ENCODE measurements at places on chromosomes 5 and 9. TPM values are rescaled to one million over a fixed set of nuclear protein-coding genes. Genes with fewer than 3 reads are reported as not detected.

DNA sequence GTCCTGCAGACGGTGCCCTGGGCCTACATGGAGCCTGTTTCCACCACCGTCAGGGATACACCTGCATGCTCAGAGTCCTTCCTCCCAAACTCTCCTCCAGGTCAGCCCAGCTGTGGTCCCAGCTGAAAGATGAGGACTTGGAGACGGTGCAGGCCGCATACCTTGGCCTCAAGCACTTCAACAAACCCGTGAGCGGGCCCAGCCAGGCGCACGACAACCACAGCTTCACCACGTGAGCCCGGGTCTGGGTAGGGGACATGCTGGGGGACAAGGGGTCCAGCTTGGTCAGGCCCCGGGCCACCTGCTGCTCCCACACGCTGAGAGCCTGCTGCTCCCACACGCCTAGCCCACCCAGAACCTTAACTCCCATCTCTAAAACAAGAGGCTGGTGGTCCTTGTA, 16.6 kb upstream of the CARD19 start:
- no peak for DNase-seq

DNA sequence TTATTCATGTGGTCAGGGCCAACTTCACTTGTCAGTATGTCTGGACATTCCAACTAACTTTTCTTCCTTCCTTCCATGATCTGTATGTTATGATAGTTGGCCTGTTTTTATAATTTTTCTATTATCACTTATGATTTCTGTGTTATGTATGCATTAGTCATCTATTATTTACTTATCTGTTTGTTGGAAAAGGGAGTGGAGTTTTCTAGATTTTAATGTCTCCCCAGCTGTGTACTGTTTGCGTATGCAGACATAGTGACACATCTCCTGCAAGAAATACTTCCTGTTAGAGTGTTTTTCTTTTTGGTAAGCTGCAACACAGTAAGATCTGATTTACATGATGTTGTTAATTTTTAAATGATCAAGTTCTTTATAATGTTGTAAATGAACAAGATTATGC, 8.7 kb upstream of the INSYN2B start:
- no peak for DNase-seq

DNA sequence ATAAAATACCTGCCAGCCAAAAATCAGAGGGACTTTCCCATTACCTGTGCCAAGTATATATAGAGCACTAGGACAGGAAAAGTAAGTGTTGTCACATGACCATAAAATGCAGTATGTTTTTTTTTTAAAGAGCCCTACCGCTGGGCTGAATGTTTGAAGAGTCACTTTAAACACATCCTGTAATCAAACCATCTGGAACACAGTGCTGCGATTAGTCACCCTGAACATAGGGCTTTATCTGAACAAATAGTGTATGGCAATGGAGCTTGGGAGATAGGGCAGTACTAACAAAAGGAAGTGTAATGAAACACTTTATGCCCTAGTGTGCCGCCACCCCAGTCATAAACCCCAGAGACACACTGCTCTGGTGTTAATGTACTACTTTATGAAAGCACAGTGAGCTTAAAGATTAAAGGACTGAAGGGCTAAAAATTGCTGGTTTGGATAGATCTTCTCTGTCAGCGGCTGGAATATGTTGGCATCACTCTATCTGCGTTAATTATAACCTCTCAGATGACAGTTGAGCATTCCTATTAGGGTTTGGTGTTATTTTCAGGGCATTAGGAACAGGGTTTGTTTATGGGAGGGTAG, 90.4 kb downstream of the ZNF608 start:
- DNase-seq, result no peak

DNA sequence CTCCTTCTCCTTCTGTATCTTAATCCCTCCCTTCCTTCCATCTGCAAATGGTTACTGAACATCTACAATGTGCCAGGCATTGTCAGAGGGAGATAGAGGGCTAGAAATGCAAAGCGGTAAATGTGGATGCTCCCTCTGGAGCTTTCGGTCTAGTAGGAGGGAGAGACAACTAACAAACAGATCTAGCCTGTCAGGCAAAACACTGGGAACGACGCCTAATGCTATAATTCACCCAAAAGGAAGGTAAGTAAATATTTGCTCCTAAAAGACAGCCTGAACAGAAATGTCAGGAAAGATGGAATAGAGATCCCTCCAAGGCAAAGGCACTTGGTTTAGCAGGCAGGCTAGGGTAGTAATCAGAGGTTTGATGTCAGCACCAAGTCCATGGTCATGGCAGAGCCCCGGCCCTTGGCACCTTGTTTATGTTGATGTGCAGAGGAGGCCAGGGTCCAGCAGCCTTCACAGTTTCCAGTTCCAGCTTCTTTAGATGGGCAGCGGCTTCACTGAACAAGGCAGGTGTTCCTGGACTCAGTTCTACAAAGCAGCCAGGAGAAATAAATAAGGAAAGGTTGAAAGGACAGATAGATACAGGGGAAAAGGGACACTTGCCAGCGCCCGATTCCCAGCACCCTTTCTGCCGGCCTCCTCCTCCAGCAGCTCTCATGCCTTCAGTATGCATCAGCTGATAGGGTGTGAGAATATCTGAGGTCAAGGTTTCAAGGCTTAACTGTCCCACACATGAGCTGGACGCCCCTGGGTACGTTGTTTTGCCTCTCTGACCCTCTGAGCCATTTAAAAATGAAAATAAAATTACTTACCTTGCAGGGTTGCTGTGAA, 46.5 kb upstream of the FRRS1L start:
- no peak for DNase-seq

GRCh38 chr5:102888483-102888882, 133.4 kb downstream of the PAM start:
- DNase-seq, result no peak

DNA sequence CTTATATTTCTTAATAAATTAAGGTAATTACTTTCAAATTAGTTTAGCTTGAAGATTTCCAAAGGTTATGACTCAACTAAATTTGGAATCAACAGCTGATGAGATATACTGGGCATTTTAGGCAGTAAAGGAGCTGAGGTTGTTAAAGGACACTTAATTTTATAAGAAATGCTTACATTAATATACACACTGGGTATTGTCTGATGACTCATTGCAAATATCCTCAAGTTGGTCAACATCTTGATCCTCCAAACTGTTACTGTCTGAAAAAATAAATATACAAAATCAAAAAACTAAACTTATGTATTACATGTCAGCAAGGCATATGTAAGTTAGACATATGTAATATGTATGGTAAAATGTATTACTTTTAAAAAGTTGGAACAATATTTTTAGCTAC, 3.4 kb downstream of the GFM2 start:
- no peak for DNase-seq

FSD1L gene
- total RNA-seq, result 41.2 TPM

DNA sequence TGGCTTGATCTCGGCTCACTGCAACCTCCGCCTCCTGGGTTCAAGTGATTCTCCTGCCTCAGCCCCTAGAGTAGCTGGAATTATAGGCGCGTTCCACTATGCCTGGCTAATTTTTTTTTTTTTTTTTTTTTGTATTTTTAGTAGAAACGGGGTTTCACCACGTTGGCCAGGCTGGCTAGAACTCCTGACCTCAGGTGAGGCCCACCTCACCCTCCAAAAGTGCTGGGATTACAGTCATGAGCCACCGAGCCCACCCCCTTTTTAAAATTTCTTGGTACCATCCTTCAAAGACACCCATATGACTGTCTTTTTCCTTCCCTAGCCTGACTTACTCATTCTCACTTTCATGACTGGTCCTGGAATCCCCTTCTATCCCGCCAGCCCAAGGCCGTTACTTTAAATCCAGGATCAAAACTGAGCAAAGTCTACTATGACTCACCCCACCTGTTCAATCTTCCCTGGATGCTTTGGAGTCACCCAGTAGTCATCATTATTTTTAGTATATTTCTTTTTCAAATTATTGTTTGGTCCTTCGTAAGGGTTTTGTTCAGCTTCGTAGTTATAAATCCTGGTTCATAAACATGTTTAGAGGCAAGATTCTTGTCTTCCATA, 1.2 kb upstream of the TBCA start:
- DNase-seq, result no peak

KCNT1 gene
- 117 TPM for total RNA-seq

GRCh38 chr9:136658849-136659535, 3.7 kb upstream of the EGFL7 start:
- no peak for DNase-seq

DPYSL3 gene
- 93.0 TPM for total RNA-seq

DNA sequence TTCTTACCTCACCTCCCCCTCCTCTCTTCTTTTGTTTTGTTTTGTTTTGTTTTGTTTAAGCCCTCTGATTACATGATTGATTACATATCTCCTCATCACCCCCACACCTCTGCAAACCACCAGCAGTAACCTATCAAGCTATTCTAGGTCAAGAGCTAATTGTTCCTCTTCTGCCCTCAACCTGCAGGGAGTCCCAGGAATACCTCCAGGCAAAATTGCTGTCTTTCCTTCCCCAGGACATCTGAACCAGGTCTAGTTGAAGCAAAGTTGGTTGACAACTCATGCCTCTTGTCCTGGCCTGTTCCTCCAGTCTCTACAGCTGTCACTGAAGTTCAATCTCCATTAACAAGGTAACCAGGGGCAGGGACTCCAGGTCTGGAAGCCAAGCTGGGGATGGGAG, 80.0 kb upstream of the PTGER4 start:
- no peak for DNase-seq

SLC36A3 gene
- not detected for total RNA-seq

- DNase-seq, result no peak
Measured at GRCh38 chr9:69771775-69772418, 12.1 kb upstream of the PTAR1 start.

BSPRY gene
- total RNA-seq, result 2.2 TPM

DNA sequence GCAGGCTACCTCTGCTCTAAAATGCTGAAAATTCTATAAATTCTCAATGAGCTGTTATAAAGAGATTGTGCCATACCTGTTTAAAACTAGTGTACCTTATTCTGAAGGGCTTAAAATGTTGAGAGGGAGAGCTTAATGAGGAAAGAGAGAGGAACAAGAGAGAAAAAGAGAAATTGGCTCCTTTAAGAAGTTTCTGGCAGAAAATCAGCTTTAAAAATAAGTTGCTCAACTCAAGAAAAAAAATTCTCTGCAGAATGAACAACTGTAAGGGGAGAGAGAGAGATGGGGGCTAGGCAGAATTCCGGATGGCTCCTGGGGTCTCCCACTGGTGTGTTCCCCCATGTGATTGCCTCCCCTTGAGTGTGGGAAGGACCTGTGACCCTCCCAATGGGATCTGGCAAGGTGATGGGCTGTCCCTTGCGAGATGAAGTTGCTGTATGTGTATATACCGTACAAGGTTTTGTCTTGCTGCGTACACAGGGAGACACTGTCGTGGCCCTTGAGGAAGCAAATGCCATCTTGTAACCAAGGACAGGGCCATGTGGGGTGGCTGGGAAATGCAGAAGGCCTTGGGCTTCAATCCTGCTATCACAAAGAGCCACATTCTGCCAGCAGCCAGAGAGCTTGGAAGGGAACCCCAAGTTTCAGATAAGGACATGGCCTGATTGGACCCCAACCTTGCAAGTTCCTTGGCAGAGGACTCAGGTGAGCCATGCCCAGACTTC, 64.3 kb upstream of the S1PR3 start:
- no peak for DNase-seq

- peak; percentile 2 for DNase-seq
Measured at GRCh38 chr9:93645149-93645889, 68.9 kb downstream of the PHF2 start.

GRCh38 chr9:90142580-90142979, 500.0 kb downstream of the DIRAS2 start:
- DNase-seq, result peak; percentile 11

- no peak for DNase-seq
Measured at GRCh38 chr9:21317956-21318923, 13.1 kb upstream of the IFNA5 start.

GRCh38 chr9:110248361-110248760, 7.9 kb downstream of the TXN start:
- no peak for DNase-seq

RNF183 gene
- not detected for total RNA-seq

Data from dorsolateral prefrontal cortex (tissue), 122 donors.